ENCODE measurements at places on chromosomes 12 and 14.

- DNase-seq: no peak
These were observed 378.8 kb upstream of the SOX5 start for GRCh38 chr12:24328261-24328660.

- no peak for DNase-seq
These were observed 32.2 kb upstream of the PTPRQ start for GRCh38 chr12:80411787-80412186.

GRCh38 chr12:94025756-94026155 is 122.6 kb upstream of the PLXNC1 start:
- DNase-seq: no peak

- DNase-seq: no peak
These were observed 24.2 kb upstream of the NOVA1 start for GRCh38 chr14:26621807-26622560.

DNA sequence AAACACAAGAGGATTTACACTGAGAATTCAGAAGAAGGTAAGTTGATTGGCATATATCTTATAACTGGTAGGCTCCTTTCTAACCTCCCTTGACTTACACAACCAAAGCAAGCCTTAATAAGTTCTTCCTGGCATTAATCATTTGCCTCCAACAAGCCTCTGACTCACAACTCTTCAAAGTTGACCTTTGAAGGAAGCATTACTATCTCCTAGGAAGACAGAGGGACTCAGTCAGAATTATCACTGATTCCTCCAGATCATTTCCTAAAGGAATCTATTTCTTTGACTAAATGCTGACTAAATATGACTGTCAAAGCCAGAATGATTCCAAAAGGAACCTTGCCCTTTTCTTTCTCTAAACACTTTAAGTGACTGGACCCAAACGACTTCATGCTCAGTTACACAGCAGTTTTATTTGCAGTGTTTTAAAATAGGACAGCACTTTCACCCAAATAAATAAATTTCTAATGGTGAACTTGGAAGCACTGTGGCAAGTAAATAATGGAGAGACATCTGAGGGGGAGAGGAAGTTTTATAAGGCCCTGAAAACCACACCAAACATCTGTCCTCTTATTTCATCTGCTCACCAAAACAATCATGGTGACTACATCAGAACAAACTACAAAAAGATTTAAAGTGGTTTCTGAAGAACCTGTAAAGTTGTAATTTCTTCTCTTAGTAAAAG is 128.2 kb downstream of the KLHL28 start:
- DNase-seq: peak; percentile 21

- DNase-seq: no peak
These were observed 140.1 kb downstream of the ATP23 start for GRCh38 chr12:58081488-58081887.

DNA sequence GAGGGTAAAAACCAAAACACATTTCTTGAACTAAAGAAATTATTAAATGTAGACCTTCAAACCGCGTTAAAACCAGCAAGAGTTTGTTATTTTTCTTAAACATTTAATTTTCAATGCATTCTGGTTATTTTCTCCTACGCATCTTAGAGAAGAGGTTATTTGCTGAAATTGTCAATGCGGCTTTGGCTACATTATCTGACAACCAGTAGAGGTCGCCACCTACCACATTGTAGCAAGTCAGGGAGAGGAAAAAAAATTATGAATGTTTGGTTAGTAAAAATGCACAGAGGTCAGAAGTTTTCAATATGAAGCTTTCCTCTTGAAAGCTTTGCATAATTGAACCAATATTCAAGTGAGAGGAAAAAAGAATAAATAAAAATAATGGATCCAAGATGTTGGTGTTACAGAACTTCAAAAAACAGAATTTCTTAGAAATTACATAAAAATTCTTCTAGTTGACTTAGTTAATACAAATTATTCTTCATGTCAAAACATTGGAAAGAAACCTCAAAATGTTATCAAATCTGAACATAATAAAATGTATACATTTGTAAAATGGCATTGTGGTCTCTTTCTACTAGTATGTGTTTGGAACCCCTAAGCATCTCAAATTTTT is 159.4 kb upstream of the TMTC2 start:
- peak; percentile 63 for DNase-seq

- DNase-seq: no peak
These were observed 64.6 kb downstream of the SUSD6 start for GRCh38 chr14:69675877-69676416.

- no peak for DNase-seq
These were observed 86.8 kb downstream of the ITPR2 start for GRCh38 chr12:26746121-26746714.

GRCh38 chr12:30823764-30824163 is 69.0 kb upstream of the CAPRIN2 start:
- DNase-seq: no peak

GRCh38 chr12:44154128-44154527 is 318.2 kb downstream of the TMEM117 start:
- DNase-seq: no peak

- no peak for DNase-seq
These were observed 19.3 kb downstream of the NT5DC3 start for GRCh38 chr12:103821773-103822172.

- DNase-seq: no peak
These were observed 246.6 kb downstream of the TMEM132D start for GRCh38 chr12:129657179-129657578.

DNA sequence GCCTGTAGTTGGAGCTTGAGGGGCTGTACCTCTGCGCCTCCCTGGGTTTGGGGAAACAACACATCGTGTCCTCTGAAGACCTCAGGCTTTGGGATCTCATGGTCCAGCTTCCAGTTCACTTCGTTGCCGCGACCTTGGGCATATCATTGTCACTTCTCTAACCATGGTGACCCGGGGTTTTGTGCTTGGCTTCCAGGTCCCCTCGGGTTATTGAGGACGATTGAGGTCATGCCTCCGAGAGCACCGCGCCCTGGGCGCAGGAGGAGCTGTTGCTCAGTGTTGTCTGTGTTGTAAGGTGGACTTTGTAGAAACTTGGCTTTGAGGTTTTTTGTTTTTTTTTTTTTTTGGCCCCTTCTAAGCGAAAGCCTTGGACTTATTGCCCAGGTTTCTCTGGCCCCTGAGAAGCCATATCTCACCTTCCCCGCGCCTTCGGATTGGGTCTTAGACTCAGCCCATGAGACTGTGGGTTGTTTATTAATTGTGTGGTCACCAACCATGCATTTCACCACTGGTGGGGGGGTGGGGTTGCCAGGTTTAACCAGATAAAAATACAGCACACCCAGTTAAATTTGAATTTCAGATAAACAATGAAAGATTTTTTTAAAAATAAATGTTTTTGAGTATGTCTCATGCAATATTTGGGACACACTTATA is 2.6 kb downstream of the BCL7A start:
- DNase-seq: no peak

DNA sequence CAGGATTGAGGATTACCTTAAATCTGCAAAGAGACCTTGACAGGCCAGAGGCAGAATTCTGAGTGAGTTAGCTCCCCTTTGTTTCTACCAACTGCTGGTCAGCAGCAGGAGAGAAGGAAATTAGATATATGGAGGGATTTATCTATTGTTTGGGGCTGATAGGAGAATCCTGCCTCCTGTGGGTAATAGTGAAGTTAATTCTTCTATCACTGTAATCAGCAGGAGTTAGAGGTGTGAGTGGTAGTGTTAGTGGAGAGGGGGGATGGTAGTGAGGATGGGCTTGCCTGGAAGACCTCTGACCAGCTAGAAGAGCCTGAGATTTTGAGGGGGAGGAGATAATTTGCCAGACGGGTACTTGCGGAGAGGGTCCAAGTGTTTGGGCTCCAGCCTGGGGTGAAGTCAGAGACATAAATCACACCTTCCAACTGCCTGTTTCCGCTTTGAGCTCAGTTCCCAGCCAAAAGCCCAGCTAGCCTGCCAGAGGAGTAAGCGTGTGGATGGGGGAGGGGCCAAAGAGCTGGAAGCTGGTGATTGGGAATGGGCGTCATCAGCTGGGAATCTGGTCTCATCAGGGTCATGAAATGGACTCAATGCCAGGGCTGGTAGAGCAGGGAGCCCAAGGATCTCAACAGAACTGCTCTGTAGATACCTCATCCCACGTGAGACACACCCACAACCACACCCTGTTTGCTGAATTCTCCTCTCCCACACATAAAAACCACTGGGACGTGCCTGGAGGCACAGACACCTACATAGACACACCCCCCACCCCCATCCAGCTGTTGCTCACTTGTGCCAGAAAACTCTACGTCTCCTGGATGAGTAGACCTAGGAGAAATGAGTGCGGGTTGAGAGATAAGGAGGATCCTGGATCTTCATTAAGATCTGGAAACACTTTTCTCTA is 13.1 kb upstream of the ITGA5 start:
- DNase-seq: no peak

Data from NCI-H460 (cell line).